Effector CD4-positive, alpha-beta T cell (primary cell): ENCODE measurements at places on chromosomes 1 and 21.
A peak's percentile ranks its signal among the peaks of the same experiment; 100 is the strongest.

GRCh38 chr1:10693497-10694273, 102.8 kb downstream of the CASZ1 start:
- DNase-seq: peak; percentile 39

DNA sequence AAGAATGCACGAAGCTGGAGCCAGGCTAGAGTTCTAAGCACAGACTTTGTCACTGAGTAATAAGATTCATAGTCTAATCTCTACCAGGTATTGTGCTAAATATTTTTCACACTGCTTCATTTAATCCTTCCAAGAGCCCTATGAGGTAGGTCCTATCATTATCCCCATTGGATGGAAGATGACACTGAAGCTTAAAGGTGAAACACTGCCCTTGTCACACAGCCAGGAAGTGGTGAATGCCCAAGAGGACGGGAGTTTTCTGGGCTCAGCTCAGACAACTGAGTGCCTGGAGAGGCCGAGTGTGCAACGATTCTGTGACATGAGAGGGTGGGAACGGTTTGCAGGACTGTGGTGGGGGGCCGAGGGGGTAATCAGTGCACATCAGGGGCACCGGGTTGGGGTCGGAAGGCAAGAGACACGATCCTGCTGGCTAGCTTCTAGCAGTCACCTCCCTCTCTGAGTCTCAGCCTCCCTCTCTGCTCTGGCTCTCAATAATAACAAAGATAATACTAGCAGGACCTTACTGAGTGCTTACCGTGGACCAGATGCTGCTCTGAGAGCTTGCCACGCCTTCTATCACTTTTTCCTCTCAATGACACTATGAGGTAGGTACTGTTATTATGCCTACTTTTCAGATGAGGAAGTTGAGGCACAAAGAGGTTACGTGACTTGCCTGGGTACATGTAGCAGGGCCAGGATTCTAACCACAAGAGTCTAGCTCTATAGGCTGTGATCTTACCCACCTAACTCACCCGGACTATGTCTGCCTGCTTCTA, 12.4 kb downstream of the KCNQ4 start:
- DNase-seq: no peak

DNA sequence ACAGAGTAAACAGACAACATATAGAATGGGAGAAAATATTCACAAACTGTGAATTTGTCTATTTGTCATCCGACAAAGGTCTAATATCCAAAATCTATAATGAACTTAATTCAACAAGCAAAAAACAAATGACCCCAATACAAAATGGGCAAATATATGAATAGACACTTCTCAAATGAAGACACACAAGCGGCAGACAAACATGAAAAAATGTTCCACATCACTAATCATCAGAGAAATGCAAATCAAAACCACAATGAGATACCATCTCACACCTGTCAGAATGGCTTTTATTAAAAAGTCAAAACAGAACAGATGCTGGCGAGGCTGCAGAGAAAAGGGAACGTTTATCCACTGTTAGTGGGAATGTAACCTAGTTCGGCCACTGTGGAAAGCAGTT, 72.7 kb downstream of the SMYD3 start:
- DNase-seq: no peak

DNA sequence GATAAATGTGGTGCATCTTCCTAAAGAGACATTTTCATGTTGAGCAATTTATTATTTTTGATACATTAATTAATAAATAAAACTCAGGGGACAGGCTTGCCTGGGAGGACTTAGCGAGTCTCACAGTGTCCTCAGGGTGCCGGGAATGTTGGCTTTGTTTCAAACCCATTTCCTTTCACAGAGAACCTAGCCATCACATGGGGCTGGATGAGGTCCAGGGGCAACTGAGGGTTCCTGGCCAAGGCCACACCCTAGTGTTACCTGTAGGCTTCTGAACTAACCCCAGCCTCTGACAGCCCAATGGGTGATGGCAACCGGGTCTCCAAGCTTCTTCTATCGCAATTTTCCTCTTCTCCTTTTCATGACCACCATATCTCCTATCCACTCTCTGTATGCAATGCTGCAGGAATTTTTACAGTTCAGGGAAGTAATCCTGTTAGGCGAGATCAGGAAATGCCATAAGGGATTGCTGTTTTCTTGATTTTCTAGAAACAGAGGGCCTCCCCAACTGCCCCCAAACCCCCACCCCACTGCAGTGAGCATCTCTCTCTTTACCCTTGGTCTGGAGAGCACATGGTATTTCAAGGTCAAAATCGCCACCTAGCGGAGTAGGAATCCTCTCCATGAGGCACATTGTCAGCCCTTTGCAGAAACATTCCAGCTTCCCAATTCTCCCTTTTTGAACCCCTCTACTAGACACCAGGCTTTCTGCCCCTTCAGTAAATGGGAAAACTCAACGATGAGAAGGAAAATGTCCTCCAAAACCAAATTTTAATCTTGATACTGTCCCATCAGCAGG, 22.1 kb upstream of the SMYD3 start:
- DNase-seq: no peak

GRCh38 chr1:87830432-87830978, 501.8 kb downstream of the LMO4 start:
- no peak for DNase-seq

DNA sequence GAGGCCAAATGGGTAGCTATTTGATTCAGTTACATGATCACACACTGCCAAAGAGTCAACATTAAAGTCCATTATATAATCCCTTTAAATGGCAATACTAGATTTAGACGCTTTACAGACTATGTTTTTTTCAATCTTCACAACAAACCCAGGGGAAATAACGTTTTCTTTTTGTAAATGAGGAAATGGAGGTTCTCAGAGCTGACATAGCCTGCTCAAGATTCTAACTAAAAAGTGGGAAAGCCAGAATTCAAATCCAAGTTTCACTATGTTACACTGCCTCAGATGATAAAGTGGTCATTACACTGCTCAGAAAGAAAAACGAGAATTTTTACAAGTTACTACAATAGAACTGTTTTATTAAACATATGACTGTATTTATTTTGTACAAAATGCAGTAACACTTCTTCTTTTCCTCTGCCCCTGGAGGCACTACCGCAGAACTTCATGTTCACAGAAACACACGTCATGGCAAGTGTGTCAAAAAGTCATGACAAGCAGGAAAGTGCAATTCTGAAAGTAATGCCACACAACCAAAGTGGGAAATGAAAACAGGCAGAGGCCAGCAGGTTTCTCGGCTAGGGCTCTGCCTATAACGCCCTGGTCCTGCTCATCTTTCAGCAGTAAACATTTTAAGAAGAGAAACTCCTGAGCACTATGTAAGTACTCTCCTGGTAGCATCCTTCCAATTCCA, 19.0 kb downstream of the THEMIS2 start:
- DNase-seq: no peak

DNA sequence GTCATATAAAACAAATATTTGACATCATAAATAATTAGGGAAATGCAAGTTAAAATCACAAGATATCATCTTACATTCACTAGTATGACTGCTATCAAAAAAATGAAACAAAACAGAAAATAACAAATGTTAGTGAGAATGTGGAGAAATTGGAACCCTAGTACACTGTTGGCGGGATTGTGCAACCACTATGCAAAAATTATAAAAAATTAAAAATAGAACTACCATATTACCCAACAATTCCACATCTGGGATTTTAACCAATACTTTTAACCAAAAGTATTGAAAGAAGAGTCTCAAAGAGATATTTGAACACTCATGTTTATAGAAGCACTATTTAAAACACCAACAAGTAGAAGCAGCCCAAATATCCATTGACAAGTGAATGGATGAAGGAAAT, 797.2 kb upstream of the ADAMTS5 start:
- DNase-seq: no peak

- no peak for DNase-seq
Observed at GRCh38 chr1:65497256-65497830, 76.9 kb downstream of the LEPR start.

DNA sequence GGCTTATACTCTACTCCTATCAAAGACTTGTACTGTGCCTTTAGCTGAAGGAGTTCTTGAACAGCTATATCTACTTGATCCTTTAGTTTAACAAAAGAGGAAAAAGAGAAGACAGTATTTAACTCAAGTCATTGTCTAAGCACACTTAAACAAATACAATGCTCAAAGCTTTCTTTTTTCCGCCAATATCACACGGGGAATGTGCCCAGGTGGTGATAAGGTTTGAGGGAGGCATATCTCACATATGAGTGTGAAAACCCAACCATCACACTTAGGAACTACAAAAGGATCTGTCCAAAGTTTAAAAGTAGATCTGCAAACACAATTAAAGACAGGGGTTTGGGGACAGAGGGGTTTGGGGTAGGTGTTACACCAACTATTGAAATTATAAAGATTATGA, 59.0 kb upstream of the SLC30A10 start:
- no peak for DNase-seq

GRCh38 chr1:48960320-48960719, 183.6 kb upstream of the BEND5 start:
- no peak for DNase-seq

GRCh38 chr1:99481391-99481996, 164.4 kb upstream of the PALMD start:
- peak; percentile 9 for DNase-seq

DNA sequence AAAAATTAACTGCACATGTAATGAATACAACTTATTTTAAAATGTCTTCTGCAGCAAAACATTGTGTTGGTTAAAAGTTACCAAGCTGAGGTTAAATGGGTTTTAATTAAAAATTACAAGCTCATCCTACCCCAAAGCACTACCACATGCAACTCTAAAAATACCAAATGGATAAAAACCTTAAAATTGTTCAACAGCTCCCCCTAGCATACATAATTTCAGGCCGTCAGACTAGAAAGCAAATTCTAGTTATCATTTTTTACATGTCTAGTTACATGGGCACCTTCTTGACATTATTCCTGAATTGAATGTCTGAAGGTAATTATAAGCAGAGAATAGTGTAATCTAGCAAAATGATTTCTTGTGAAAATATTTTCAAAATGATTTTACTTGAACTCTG, 176.5 kb downstream of the C1orf21 start:
- no peak for DNase-seq

- DNase-seq: no peak
Observed at GRCh38 chr1:11134251-11134897, 34.7 kb upstream of the EXOSC10 start.

DNA sequence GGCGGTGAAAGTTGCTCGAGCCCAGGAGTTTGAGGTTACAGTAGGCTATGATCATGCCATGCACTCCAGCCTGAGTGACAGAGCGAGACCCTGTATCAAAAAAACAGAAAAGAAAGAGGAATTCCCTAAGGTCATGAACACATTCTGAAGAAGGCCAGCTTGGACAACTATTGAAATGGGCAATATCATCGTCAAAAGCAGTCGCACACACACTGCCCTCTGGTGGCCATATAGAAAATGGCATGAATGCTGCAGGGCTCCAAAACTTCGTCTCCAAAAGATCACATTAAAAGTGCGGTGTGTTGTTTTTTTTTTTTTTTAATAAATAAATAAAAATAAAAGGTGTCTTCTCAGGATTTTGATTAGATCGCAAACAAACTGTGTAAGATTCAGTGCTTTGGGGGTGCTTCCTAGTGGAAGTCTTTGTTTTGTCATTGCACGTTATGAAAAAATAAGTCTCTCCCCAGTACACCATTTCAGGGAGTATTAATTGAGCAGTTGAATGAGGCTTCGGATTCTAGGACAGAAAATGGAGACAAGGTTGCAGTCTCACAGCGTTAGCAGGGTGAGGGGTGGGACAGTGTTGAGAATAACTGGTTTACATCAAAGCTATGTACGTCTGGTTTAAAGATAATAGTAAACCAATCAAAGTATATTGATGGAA, 87.5 kb upstream of the FMN2 start:
- no peak for DNase-seq

GRCh38 chr1:206866062-206866461, 639 bp downstream of the IL20 start:
- no peak for DNase-seq

- no peak for DNase-seq
Observed at GRCh38 chr1:169009666-169010065, 96.8 kb upstream of the ATP1B1 start.

- no peak for DNase-seq
Observed at GRCh38 chr1:162336621-162337285, 39.9 kb downstream of the SPATA46 start.

DNA sequence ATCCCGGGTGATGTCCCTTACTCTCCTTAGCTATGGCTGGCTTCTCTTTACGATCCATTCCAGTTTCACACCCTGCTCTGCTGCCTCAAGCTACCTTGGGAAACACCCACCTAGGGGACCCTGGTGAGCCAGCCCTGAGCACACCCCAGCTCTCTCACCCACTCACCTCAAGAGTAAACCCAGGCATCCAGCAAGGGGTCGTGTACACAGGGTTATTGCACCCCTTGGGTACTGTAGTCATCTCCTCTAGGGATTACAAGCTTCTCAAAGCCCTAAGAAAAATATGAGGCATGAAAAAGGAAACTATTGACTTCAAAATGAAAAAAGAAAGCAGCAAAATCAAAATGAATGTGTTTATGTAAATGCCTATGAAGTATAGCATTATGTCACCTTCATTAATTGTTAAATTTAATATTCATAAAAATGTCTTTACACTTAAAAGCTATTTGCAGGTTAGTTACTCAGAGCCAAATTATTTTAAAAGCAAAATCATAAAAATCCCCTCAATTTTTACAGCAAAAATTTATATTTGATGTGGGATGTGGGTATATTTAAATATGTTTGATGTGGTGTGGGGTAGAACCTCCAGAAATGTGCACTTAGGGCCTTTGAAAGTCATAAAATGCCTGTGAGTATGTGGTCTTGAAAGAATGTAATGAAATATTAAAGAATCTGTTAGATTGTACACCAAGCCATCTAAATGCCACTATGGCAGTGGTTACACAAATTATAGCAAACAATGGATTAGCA, 190.3 kb downstream of the C1orf94 start:
- no peak for DNase-seq

GRCh38 chr1:68958958-68959357, 462.1 kb upstream of the DEPDC1 start:
- DNase-seq: no peak

DNA sequence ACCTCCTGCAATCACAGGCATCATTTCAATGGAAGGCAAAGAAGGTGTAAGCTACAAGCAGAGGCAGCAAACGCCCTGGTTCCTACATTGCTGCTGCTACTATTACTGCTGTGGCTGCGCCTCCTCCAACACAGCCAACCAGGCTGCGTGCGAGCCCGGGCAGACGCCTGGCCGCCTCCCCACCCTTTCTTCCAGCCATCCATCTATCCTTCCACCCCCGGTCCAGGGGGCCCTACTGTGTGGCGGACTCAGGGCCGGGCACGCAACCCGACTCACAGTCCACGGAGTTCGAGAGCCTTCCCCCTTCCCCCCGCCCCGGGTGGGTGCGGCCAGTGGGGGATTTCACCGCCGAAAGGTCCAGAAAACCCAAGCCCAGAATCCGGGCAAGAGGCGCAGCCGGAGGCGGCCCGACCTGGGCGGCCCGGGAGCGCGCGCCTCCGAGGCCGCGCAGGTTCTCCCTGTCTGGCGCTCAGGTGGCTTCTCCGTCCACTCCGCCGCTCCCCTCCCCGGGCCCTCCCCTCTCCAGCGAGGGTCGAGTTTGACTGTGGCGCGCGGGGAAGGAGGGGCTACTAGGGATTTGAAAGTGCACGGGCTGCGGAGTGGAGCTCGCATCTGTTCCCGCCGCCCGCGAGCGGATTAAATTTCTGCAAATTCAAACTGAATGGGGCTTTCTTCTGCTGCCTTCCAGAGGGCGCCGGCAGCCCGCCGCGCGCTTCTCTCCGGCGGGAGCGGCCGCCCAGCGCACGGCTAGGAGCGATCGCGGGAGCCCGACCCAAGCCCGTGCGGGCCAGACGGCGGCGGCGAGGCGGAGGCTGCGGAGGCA, at the start of gene HUNK:
HUNK (plus strand) TSS at position 569 of the 823 bp plus-strand sequence. CDS start 655 bp downstream, outside the sequence.
- no peak for DNase-seq

GRCh38 chr1:197618061-197618460, 157.2 kb downstream of the DENND1B start:
- DNase-seq: no peak

GRCh38 chr1:3954170-3955169, 54.4 kb upstream of the C1orf174 start:
- no peak for DNase-seq
